Stimulated activated CD8-positive, alpha-beta memory T cell treated with anti-CD3 and anti-CD28 coated beads, Interleukin-7, amount 100 ng/mL, for 24 hours (primary cell): ENCODE measurements at places on chromosomes 1 and 21.

GRCh38 chr1:44407430-44408211 is 2.6 kb downstream of the RNF220 start:
- DNase-seq = no peak

GRCh38 chr1:168365719-168366479 is 85.2 kb downstream of the TBX19 start:
- no peak for DNase-seq

- DNase-seq = no peak
These were observed 32.0 kb downstream of the PLXNA2 start for GRCh38 chr1:208211921-208212843.

DNA sequence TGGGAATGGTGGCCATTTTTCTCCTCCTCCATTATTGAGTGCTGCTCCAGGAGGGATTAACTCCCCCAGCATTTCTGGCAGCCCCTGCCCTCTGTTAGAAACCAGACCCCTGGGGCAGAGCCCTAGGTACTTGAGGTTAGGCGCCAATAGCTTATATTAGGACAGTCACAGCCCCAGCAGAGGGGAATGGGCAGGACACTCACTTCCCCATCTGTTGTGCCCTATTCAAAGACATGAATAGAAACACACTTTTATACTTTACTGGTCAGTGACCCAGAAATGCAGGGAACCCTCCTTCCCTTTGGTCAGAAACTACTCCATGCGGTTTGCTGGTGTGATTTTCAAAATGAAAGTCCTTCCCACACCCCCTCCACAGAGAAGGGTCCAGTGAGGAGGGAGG is 267.7 kb downstream of the PTBP2 start:
- no peak for DNase-seq

DNA sequence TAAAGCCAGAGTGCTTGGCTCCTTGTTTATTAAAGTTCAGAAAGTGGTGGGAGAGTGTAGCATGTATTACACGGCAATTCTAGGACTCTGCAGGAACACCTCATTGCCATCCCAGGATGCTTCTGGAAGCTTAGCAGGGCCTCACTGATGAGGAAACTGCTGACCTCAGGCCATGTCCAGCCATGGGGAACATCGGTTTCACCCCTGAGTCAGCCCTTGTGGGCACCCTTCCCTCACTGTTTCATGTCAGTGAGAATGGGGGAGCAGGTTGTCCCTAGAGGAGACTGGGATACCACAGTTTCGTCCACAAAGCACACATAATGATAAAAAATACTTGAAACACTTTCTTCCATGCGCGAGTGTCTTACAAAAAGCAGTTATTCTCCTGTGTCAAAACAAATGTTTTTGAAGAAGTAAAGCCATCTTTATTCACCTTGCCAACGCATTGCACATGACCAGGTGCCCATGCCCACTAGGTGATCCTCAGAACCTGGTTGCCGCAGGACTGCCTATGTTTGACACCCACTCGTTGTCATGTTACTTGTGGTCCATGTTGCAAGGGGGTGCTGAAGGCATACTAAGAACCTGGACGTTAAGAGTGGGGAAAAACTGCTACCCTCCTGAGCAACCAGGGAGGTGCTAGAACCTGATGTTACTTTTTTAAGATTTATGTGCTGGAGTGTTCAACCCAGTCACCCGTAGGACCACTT is 41.2 kb upstream of the TTC22 start:
- no peak for DNase-seq

- DNase-seq = no peak
These were observed 65.3 kb upstream of the MAGI3 start for GRCh38 chr1:113325022-113325421.

DNA sequence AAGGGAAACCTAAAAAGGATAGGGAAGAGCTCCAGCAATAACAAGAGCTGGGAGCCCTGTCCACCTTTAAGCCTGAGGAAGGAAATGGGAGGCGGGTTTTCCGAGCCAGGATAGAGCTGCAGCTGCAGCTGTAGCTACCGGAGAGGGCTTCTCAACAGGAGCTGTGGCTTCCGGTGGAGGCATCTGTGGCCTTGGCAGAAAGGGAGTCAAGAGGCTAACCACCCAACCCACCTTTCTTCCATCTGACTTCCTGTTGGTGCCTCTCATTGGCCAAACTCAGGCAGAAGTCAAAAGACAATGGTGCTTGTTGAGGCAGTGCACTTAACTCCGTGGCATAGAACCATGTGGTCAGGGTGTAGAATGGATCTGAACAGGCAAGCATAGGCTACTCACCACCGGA is 313.1 kb upstream of the DAB1 start:
- DNase-seq = no peak

- DNase-seq = no peak
These were observed 95.2 kb upstream of the MPC2 start for GRCh38 chr1:168032029-168032428.

- DNase-seq = no peak
These were observed 121.2 kb upstream of the SLC44A3 start for GRCh38 chr1:94698759-94699502.

GRCh38 chr1:59701376-59701775 is 113.4 kb upstream of the HOOK1 start:
- no peak for DNase-seq

DNA sequence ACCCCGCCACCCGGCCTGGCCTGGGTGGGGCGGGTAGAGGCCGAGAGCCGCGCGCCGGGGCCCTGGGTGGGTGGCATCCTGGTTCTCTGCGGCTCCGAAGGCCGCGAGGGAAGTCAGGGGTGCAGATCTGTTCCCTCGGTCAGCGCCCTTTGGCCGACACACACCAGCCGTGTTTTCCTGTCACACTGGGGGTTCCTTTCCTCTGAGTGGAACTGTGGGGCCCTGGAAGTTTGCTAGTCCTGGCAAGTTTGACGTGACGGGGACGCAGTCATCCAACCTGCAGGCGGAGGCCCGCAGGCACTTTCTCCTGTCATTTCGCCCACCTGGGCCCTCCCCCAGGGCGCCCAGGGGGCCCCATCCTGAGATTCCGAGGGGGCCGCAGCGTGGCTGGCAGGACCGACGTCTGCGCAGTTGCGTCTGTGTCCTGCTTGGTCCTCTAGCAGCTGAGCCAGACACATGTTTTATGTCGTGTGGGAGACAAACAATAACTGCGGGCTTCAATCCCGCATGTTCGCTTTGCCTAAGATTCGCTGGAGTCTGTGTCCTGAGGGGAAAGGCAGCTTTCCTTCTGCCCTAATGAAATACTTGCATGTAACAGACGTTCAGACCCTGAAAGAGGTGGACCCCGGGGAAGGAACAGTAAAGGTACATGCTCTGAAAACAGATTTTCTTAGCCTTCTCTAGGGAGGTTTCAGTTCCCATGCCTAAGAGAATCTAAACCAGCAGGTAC is 1.5 kb downstream of the FAM163A start:
- DNase-seq = no peak

- no peak for DNase-seq
These were observed 101.0 kb downstream of the DENND1B start for GRCh38 chr1:197674286-197674685.

DNA sequence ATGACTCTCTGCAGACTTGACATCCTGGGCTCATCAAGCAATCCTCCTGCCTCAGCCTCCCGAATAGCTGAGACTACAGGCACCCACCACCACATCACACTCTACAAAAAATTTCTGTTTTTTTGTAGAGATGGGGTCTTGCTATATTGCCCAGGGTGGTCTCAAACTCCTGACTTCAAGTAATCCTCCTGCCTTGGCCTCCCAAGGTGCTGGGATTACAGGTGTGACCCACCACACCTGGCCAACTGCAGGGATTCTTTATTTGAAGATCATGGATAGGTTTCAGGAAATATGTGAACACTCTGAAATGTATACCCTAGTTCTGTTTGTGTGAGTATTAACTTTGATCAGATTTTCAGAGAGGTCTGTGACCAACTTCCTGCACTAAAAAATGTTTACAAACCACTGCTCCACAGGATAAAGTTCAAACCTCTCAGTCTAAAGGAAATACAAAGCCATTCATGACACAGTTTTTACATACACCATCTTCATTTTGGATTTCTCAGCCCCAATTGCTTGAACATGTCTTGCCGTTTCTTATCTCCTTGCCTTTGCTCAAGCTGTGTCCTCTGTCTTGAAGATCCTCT is 252.3 kb upstream of the FGGY start:
- no peak for DNase-seq

DNA sequence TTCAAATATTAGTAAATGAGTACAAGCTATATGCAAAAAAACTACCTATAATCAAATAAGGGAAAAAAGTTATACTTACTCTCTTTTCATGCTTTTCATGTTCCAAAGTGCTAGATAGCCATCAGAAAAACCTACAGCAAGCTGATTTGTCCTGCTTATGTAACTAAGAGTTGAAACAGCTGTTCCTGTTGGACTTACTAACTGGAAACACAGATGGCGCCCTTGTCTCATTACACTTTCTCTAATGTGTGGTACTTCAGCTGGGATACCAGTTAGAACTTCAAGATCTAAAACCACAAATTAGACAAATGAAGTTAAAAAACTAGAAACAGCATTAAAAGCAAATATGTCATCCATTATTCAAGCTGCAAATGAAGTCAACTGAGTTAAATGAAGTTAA is 24.3 kb downstream of the AHCTF1 start:
- no peak for DNase-seq

DNA sequence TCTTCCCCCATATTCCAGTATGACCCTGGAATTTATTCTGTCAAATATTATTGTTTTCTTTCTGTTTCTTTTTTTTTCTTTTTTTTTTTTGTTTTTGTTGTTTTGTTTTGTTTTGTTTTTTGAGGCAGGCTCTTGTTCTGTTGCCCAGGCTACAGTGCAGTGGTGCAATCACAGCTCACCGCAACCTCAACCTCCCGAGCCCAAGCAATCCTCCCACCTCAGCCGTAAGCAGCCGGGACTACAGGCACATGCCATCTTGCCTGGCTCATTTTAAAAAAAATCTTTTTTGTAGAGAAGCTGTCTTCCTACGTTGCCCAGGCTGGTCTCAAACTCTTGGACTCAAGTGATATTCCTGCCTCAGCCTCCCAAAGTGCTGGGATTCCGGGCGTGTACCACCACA is 237.6 kb downstream of the SMYD3 start:
- no peak for DNase-seq
